Activated T-helper 1 cell treated with anti-CD3 and anti-CD28 coated beads, Interleukin-2, amount 50 U/mL, for 16 hours (primary cell): ENCODE measurements at places on chromosomes 2 and 18.

DNA sequence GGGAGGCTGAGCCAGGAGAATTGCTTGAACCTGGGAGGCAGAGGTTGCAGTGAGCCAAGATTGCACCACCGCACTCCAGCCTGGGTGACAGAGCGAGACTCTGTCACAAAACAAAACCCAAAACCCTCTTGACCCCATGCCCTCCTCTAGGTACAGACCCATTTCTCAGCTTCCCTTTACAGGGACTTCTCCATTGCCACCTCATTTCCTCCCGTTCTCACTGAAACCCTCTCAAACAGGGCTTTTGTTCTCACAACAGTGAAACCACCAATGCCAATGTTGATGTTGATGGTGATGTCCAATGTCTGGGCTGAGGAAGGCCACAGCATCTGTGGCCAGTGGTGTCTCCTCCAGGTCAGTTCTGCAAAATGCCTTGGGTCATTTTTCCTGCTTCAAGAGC lies 69.0 kb upstream of the ZCCHC2 start:
- no peak for DNase-seq

DNA sequence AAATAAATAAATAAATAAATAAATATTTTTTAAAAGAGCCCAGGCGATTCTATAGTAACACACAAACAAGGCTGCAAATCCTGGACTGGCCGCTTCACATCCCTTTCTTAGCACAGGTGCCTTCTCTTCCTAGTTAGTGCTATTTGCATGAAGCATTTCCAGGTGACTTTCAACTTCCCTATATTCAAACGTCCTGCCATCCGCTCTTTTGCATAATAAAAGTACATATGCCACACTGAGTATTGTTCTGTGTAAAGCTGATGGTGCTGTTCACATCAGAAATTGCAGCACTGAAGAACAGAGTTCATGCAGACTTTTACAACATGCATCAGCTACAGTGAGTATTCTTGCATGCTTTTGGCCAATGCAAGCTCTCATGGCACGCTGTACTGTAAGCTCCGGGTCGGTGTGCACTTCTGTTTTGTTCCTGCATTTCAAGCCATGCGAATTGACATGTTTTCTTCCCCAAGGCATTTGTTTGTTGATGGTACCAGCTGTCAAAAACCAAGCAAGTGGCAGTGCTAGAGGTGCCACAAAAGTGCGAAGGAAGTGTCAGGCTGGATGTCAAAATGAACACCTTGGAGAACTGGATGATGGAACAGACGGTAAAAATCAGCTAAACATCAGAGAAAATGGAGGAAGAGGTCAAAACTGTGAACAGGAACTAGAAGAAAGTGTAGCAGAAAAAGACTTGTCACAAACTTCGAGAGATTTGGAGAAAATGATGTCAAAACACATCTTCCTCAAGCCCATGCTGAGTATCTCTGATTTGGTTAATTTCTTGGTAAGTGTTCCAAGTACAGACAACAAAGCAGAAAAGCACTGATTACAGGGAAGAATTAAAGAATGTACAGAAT lies 25.5 kb upstream of the CEP68 start:
- DNase-seq, result no peak

GRCh38 chr2:219165058-219165911 lies 4.5 kb downstream of the SLC23A3 start:
- no peak for DNase-seq

DNA sequence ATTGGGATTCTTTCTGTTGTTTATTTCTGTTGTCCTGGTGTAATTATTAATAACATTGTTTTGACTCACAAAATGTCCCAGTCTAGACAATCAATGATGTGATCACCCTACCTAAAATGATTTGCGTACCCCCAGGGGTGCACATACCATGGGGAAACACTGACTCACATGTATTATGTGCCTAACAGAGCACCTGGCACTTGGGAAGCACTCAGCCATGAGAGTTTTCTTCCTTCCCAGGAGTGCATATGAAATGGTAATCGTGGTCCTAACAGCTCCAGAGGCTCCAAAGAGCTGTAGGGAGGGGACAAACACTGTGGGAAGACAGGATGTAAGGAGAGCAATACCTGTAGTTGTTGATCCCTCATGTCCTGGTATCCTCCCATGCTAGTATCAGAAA lies 187.8 kb upstream of the ERBB4 start:
- no peak for DNase-seq

- DNase-seq, result no peak
Measured at GRCh38 chr18:9708057-9708433, at the start of gene RAB31. TSS of gene RAB31 (plus strand) at chr18:9708301. CDS start at chr18:9708406, 105 bp downstream.
